ENCODE measurements at places on chromosomes 12 and 14.

DNA sequence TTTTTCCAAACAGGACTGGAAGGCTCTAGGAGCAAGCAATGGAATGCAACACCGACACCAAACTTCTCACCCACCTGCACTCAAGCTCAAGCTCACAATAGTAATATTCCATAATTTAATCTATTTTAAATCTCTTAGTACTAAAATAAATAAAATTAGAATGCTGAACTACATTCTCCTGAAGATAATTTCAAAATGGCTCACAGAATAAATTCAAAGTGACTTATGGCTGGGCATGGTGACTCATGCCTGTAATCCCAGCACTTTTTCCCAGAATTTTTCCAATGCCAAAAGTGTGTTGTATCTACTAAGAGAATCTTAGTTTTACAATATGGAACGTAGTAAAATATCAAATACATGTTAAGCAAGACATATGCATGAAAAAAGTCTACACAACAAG is 31.5 kb downstream of the DUSP16 start:
- DNase-seq: no peak

DNA sequence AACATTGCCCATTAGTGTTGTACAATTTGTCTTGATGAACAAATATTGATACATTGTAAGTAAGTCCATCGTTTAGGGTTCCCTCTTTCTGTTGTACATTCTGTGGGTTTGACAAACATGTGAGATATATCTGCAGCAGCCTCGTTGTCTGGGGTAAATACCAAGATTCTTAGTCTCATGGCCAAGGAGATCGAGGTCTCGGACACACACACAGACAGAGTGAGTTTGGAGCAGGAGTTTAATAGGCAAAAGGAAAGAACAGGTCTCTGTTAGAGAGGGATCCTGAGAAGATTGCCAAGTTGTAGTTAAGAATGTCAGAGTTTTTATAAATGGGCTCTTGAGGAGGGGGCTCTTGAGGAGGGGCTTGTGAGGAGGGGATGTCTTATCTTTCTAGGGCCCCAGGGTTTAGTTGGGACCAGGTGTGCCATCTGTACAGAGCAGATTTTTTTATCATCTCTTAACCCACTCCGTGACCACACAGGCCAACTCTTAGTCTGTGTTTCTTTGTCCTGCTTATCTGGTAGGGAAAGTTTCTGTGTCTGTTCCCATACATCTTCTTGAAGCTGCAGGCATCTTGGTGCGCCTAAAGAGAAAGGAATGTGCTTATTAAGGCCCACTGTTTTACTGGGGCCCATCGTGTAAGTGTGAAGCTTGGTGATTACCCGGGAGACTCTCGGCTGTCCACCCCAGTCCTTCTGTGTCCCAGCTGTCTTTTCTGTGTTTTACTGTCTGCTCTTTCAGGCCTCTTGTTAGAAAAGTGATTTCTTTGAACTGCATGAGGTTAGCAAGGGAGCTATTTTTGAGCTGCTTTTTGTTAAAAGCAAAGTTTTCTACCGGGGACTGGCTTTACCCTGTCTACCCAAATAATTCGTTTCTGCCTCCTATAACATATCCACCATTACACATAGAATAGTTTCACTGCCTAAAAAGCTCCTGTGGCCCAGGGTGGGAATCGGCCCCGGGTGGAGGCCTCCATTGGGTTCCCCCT is 22.4 kb upstream of the CLEC2D start:
- no peak for DNase-seq

- no peak for DNase-seq
Observed at GRCh38 chr14:101472518-101472849, 88.8 kb upstream of the DIO3 start.

DNA sequence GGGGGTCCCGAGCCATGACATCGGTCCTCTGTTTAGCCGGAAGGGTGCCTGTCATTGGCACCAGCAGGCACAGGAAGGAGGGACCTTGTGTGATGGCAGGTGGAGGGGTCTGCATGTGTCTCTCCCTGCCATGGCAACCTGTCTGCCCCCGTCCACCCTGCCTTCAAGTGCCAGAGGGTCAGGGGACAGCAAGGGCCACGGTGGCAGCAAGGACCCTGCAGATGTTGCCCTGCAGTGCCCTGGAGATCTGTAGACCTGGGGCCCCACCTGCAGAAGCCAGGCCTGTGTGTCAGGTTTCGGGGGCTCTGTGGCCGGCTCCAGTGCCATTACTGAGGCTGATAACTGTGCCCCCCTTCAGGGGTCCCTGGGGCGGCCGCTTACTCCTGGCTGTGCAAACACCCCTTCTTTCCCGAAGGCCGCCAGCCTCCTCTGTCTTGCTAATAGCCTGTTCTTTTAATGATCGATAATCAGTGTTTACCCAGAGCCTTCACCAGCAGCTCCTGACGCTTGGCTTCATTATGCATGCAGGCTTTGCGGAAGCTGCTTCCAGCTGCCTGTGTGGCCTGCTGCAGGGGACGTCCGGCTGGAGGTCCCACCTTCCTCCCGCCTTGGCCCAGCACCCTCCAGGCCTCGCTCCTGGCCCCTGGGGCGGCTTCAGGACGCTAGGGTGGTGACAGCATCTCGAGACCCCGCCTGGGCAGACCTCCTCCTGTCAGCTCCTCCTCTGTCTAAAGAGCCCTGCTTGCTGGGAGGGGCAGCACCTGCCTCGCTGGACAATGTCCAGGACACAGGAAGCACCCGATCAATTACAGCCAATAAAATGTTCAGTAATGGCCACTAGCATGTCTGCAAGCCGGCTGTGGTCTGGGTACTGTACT is 153.0 kb downstream of the KIF26A start:
- no peak for DNase-seq

DNA sequence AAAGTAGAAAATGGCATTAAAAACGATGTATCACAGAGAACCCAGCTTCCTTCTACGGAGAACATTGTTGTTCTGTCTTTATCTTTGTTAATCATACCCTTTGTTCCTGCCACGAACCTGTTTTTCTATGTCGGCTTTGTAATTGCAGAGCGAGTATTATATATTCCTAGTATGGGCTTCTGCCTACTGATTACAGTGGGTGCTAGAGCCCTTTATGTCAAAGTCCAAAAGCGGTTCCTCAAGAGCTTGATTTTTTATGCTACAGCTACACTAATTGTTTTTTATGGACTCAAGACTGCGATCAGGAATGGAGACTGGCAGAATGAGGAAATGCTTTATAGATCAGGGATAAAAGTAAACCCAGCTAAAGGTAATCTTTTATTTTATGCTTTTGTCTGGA is 209.6 kb downstream of the TMTC2 start:
- DNase-seq: no peak

DNA sequence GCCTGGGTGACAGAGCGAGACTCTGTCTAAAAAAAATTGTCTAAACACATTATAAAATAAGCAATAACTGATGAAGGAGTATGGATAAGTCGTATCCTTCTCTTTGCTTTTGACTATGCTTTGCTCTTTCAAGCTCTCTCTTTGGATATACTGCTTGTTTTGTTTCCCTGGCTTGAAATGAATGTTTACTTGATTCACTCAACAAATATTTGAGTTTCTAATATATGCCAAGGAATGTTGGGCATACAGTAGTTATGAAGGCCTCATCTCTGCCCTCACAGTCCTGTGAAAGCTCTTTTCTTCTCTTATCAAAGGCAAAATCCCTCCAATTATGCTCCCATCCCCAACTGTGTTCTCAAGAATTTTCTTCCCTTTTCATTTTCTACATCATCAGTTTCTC is 123.5 kb downstream of the PTPRR start:
- DNase-seq: no peak

DNA sequence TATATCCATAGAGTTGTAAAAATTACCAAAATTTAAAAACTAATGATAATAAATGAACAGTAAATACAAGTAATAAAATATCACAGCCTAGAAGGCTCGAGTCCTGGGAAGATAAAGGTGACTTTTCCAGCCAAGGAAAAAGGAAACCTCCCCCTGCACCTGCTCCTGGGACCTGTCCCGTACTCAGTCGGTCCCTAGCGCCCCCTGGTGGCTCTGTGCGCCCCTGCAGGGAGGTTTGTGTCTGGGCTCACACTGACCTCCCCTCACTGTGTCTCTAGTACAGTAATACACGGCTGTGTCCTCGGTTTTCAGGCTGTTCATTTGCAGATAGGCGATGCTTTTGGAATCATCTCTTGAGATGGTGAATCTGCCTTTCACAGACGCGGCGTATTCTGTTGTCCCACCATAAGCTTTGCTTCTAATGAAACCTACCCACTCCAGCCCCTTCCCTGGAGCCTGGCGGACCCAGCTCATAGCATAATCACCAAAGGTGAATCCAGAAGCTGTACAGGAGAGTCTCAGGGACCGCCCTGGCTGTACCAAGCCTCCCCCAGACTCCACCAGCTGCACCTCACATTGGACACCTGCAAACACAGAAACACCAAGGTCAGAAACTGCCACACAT is 1030.4 kb downstream of the TMEM121 start:
- no peak for DNase-seq

- DNase-seq: no peak
Observed at GRCh38 chr12:104975587-104976343, 10.4 kb upstream of the NOPCHAP1 start.

DNA sequence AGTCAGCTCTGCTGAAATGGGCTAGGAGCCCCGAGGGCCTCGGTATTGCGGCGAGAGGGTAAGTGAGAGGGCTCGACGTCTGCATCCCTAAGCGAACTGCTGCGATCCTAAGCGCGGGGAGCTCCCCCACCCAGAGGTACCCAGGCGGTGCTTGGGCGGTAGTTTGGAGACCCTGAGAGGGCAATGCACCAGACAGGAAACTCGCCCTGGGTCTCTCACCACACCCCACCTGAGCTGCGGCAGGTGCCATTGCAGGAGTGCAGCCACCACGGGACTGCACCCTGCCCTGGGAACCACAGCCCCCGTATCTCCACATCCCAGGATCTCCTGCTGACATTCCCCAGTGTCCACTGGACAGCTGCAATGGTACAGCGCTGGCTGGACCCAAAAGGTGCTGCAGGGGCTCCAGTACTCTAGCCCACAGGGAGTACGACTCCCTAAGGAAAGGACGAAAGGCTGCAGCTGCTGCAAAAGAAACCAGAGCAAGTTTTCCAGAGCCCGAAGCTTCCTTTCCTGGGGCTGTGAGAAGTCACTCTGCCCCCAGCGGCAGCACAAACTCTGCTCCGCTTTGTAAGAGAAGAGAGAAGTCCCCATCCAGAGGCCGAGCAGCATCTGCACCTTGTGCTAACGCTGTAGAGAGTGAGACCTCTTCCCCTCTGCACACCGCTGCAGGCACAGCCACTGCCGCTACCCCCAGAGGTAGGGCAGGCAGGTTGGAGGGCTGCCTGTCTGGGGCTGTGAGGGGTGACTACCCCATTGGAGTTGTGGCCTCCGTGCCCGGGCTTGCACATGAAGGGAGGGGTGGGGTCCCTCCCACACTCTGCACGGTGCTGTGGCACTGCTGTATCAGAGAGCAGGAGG is 31.1 kb upstream of the MON2 start:
- DNase-seq: peak; percentile 11

DNA sequence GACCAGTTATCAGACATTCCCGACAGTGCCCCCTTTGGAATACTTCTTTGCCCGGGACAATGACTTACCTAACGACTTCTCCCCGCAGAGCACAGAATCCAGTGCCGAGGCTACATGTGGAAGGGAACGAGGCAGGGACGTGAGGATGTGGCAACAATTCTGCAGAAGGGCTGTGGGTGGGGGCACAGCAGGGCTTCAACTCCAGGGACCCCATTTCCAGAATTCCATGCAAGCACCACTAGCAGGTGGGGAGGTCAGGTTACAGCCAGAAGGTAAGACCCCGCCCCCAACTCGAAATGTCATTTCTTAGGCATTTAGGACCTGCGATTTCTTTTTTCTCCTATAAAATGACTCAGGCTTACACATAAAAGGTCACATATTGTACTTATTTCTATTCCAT is 207.9 kb downstream of the TMEM132C start:
- no peak for DNase-seq

- DNase-seq: no peak
Observed at GRCh38 chr14:34981743-34982420, 910 bp upstream of the SRP54 start.

DNA sequence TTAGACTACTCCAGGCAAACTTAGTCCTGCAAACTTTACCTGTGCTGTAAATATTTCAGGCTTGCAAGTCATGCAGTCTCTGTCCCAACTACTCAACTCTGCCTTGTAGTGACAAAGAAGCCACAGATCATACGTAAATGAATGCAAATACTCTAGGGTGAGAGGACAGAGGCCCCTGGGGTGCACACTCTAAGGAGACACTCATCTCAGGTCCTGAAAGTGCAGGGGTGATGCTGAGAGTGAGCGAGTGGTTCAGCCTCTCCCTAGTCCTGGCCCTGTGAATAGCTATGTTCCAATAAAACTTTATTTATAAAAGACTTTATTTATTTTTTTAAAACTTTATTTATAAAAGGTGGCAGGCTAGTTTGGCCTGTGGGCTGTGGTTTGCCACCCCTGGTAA is 34.9 kb downstream of the HCAR2 start:
- DNase-seq: no peak

- no peak for DNase-seq
Observed at GRCh38 chr12:2743478-2743877, 51.3 kb upstream of the FKBP4 start.

DNA sequence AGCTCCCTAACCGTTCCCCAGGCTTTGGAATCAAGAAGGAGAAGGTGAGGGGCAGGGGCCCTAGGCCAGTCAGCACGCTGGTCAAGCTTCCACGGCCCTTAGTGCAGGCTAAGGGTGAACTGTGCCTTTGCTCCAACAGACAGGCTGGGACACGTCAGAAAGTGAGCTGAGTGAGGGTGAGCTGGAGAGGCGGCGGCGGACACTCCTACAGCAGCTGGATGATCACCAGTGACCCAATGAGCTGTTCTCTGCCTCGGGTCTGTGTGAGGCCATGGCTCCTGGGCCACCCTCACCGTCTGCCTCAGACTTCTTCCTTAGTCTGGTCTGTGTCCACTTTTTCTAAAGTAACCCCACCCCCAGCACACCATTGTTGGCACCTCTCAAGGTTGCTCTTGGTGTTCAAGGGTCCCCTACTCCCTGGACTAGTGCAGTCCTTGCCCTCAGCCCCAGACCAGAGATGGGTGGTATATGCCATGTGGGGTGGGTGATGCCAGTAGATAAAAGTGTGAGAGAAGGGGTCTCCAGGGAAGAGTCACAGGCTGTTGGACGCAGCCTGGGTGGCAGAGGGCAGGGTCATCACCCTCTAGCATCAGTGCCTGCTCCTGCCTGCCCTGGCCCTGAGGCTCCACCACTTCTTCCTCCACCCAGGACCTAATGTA is 20.7 kb downstream of the PRPF40B start:
- DNase-seq: no peak

DNA sequence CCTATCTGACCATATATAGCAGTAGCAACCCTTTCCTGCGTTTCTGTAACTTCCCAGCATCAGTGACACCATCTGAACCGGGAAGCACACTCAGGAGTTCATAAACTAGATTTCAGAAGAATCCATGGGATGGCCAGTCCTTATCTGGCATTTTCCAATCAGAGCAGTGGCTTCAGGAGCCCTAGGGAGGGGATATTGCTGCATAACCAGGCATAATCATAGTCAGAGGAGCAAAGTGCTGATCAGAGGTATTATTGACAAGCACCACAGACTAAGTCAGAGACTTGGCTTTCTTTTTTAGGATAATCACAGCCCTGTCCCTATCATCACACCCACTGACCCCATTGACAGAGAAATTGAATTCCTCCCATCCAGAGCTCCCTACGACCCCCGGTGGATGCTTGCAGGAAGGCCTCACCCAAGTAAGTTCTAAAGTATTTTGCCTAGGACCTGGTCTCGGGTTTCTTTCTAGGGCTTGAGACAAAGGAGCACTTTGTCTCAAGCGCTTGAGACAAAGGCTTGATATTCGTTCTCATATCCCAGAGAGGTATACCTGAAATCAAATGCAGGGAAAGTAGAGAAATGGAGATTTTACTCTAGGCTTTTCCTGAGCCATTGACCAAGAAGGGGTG is 55.1 kb downstream of the FOXN4 start:
- no peak for DNase-seq

- no peak for DNase-seq
Observed at GRCh38 chr12:82474181-82474797, 116.0 kb downstream of the METTL25 start.

GRCh38 chr12:26091822-26092221 is 33.0 kb downstream of the BHLHE41 start:
- DNase-seq: no peak
